Cardiac septum (tissue), 1 donor: ENCODE measurements at places on chromosomes 7 and 10. TPM values are rescaled to one million over a fixed set of nuclear protein-coding genes. Genes with fewer than 3 reads are reported as not detected.

The STX1A gene
- 3.3 TPM for total RNA-seq

The IKZF1 gene
- total RNA-seq, result 2.2 TPM

The PLCE1 gene
- total RNA-seq, result 51.5 TPM

The RNLS gene
- total RNA-seq, result 10.4 TPM

The SLC13A4 gene
- 1.0 TPM for total RNA-seq

The EVX1 gene
- not detected for total RNA-seq

The NYAP1 gene
- 0.22 TPM for total RNA-seq

The SFXN2 gene
- 2.8 TPM for total RNA-seq

The NEURL1 gene
- total RNA-seq, result 0.54 TPM

- DNase-seq, result no peak
These were observed 192.5 kb upstream of the TCERG1L start for GRCh38 chr10:131503992-131504391.

DNA sequence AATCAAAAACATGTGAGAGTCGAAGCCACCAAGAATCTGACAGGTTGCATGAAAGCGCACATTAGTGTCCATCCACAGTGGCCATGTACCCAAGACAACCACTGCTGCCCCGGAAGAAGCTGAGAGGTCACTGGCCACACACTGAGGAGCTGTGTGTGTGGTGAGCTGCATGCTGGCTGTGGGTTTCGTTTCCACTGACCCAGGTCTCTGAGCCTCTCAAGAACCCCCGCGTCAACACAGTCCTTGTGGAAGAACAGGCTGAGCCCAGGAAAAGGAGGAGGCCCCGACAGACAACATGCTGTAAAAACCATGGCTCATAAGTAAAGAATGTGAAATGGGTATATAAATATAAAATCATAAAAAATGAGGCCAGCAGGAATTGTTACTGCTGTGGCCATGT, 8.2 kb downstream of the VIPR2 start:
- DNase-seq, result peak; percentile 55

- no peak for DNase-seq
These were observed 39.9 kb downstream of the RBM17 start for GRCh38 chr10:6128591-6129251.

GRCh38 chr10:65570143-65571010, 1355.5 kb upstream of the LRRTM3 start:
- DNase-seq, result peak; percentile 76

- no peak for DNase-seq
These were observed 266.3 kb downstream of the PPP1R3A start for GRCh38 chr7:113652501-113652900.

- peak; percentile 93 for DNase-seq
These were observed at the start of gene ADRB1 for GRCh38 chr10:114043532-114044246. TSS of gene ADRB1 (plus strand) at chr10:114043866. CDS start at chr10:114044133, 267 bp downstream.

DNA sequence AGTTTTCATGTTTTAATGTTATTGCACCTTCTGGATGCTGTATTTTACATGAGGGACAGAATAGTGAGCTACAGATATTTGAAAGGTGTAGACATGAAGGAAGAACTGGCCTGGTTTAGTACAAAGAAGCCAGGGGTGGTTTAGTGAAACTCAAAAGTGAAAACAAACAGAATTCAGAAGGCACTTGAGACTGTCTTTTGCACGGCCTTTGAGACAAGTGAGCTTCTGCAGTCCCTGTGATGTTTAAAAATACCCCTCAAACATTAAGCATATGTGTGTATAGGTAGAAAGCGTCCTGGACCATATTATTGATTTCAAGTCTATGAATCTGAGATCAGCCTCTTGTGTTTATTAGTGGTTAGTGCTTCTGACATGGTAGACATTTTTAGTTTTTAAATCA, 118.9 kb downstream of the CDK14 start:
- no peak for DNase-seq

GRCh38 chr10:132880128-132880981, 62.0 kb downstream of the CFAP46 start:
- peak; percentile 66 for DNase-seq

GRCh38 chr10:84994722-84995121, 666.3 kb downstream of the CCSER2 start:
- DNase-seq, result no peak

GRCh38 chr10:62171791-62172190, 96.9 kb downstream of the RTKN2 start:
- DNase-seq, result no peak

DNA sequence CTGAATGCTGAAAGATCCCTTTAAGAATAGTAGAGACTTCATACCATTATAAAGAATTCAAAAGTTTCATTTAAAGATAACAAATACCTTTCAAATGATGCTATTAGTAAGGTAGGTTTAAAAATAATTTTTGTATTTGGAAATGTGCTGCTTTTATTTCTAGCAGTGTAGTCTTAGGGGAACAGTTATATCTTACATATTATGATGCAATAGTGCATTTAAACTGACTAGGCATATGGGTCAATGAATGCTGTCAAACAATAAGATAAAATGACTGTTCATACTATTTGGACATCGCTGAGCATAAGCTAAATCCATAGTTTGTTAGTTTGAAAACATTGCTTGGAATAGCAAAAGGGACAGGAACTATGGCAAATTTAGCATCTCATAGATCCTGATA, 354.8 kb upstream of the SEMA3A start:
- DNase-seq, result no peak

DNA sequence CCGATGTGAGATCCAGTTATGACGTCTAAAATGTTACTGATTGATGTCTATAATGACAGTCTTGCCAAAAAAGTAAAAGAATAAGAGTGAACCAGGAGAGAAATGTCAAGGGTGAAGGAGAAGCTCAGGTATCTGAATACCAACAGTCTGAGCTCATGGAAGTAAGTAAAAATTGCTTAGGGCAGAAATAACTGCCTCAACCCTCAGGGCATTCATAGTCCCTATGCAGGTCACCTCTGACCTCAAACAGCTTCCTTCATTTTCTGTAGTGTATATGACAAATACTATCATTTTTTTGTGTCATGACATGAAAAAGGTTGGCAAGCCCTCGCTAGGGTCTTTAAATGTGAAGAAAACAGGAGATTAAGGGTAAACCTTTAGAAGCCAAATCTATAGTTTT, 41.0 kb upstream of the MRPS16 start:
- DNase-seq, result no peak

GRCh38 chr10:101875068-101875688, 31.6 kb upstream of the KCNIP2 start:
- DNase-seq, result no peak
